ENCODE measurements at places on chromosomes 1 and 21. TPM values are rescaled to one million over a fixed set of nuclear protein-coding genes. Genes with fewer than 3 reads are reported as not detected.

DNA sequence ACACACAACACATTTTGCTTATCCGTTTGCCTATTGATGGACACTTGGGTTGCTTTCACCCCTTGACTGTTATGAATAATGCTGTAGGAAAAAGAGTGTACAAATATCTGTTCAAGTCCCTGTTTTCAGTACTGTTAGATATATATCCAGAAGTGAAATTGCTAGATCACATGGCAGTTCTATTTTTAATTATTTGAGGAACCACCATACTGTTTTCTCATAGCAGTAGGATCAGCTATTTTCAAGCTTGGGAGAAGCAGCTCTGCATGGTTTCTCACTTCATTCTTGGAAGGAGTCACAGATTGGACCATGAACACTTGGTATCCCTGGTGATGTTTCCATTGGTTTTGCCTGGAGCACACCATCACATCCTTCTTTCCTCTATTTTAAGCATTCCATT, 114.4 kb upstream of the ZP4 start:
- DNase-seq: no peak

GRCh38 chr21:30408782-30409494, 13.1 kb downstream of the KRTAP13-1 start:
- DNase-seq: peak; percentile 34

GRCh38 chr1:216960716-216961115, 237.5 kb upstream of the ESRRG start:
- no peak for DNase-seq

GNG12 gene
- not detected for total RNA-seq

GRCh38 chr1:151693057-151693651, 23.4 kb downstream of the CELF3 start:
- no peak for DNase-seq

AQP10 gene
- 0.81 TPM for total RNA-seq

DNA sequence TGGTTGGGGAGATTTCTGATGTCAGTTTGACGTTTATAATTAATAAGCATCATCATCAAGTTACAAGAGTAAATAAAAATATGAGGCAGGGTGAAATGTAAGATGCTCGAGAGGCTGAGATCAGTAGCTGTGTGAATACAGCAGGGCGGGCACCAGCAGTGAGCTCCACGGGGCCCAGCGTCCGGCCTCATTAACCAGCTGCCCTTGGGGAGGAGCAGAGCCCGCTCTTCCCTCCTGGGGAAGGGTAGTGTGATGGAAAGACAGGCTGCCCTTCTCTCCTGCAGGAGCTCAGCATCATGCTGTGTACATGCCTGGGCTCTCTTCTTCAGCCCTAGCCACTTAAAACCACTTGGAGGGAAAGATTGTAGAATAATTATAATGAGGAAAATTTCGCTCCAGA, 23.4 kb downstream of the PDE9A start:
- no peak for DNase-seq

DNA sequence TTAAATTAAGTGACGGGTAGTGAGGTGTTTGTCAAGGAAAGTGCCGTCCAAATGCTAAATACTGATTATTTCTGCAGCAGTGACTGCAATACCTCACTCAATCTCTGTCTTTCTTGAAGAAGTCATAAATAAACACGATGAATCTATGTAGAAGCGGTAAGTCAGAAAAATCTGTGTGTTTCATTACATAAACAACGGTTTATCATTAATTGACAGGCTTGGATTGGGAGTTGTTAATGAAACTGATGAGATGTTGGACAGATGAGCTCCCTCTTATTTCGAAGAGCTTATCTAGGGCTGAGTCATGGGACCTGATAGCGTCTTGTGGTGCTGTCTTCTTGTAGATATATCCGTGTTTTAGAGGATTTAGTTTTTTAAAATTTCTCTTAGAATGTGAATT, 92.2 kb upstream of the SAMD11 start:
- DNase-seq: no peak

Measured in CD4-positive, CD25-positive, alpha-beta regulatory T cell (primary cell).